ENCODE measurements at places on chromosomes 16 and 17. TPM values are rescaled to one million over a fixed set of nuclear protein-coding genes. Genes with fewer than 3 reads are reported as not detected.

GRCh38 chr16:72889616-72890582 is 158.0 kb downstream of the ZFHX3 start:
- H3K27ac ChIP-seq: no peak overlapping the region
- peaks cover 40% of the 10 kb centered on the region for H3K36me3 ChIP-seq
- peaks cover 50% of the 10 kb centered on the region for H3K4me1 ChIP-seq

- peak overlapping the region; percentile 88 for H3K4me3 ChIP-seq
- H3K4me1 ChIP-seq: peaks cover 27% of the 10 kb centered on the region
- DNase-seq: no peak
- H3K27me3 ChIP-seq: no peaks in the 10 kb centered on the region
These were observed 761 bp downstream of the PDF start for GRCh38 chr16:69329369-69330285.

DNA sequence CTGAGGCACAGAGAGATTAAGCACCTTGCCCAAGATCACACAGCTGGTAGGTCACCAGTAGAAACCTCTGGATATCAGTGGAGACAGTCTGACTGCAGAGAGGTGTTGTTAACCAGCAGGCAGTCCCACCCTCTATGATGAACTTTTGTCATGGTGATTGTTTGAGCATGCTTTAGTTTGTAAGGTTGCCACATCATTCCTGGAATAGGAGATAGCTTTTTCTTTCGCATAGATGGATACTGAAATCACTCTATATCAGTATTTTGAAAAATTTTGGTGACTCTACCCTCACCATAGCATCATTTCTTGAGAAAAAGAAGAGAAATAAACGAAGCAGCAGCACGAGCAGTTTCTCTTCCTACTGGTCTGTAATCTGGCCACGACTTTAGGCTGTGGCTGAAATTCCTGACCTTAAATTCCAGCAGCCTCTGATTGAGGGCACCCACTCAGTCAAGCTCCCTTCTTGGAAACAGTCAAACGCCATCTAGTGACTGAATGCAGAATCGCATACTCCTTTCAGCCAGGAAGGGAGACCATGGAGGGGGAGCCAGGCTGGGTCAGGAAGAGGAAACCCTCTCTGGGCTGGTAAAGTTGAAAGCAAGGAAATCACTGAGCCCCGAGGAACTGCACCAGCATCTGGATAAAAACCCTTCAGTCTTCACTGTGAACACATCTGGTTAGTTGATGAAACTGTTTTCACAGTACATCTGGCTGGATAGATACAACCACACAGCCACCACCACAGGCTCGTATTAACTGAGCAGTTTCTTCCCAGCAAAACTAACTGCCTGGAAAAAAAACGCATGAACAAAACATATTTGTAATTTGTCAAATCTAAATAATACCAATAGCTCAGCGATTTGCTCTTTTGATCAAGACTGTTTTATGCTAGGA is 108.5 kb upstream of the XYLT1 start:
- H3K4me1 ChIP-seq: no peaks in the 10 kb centered on the region
- H3K27me3 ChIP-seq: no peaks in the 10 kb centered on the region
- peak; percentile 81 for DNase-seq
- H3K36me3 ChIP-seq: no peaks in the 10 kb centered on the region
- no peak overlapping the region for H3K27ac ChIP-seq

DNA sequence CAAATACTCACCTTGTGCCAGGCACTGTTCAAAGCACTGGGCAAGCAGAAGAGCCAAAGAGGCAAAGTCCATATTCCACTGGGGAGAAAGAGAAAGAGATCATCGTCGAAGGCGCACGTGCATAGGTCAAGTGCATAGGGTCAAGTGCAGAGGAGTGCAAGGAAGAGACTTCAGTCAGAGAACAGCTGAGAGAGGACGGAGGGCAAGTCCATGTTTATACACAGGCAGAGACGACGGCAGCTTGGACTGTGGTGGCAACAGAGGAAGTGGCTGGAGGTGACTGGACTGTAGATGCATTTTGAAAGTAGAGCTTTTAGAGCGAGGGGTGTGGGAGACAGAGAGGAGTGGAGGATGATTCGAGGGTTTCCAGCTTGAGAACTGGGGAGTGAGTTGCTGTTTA is 74.7 kb upstream of the SDK2 start:
- peaks cover 15% of the 10 kb centered on the region for H3K27me3 ChIP-seq
- H3K36me3 ChIP-seq: no peaks in the 10 kb centered on the region
- peak overlapping the region; percentile 87 for H3K27ac ChIP-seq
- peaks cover 51% of the 10 kb centered on the region for H3K4me1 ChIP-seq
- peak; percentile 18 for DNase-seq

- no peak for DNase-seq
- peaks cover 40% of the 10 kb centered on the region for H3K4me1 ChIP-seq
- no peak overlapping the region for H3K4me3 ChIP-seq
These were observed 21.1 kb upstream of the PHF12 start for GRCh38 chr17:28972437-28972836.

GRCh38 chr16:1333854-1334700 is 632 bp downstream of the BAIAP3 start:
- peaks cover 60% of the 10 kb centered on the region for H3K27me3 ChIP-seq
- H3K4me3 ChIP-seq: no peak overlapping the region
- DNase-seq: no peak
- H3K36me3 ChIP-seq: no peaks in the 10 kb centered on the region
- peaks cover 12% of the 10 kb centered on the region for H3K4me1 ChIP-seq

The CFAP119 gene
- 18.5 TPM for total RNA-seq

The MAF gene
- 4.1 TPM for total RNA-seq

The INPP5K gene
- total RNA-seq: 19.4 TPM

All from neural crest cell (in vitro differentiated cells).